ENCODE measurements at places on chromosomes 5 and 9. TPM values are rescaled to one million over a fixed set of nuclear protein-coding genes. Genes with fewer than 3 reads are reported as not detected.

Gene INVS
- 12.3 TPM for total RNA-seq

Gene CKMT2
- not detected for total RNA-seq

Gene SPATA6L
- 2.1 TPM for total RNA-seq

Gene C1QTNF2
- total RNA-seq, result 0.07 TPM
